ENCODE measurements at places on chromosomes 4 and X. TPM values are rescaled to one million over a fixed set of nuclear protein-coding genes. Genes with fewer than 3 reads are reported as not detected.

The BGN gene
- total RNA-seq: not detected

The ITM2A gene
- total RNA-seq: 60.5 TPM

The FRAS1 gene
- total RNA-seq: 0.04 TPM

The IL13RA1 gene
- 0.42 TPM for total RNA-seq

The SORBS2 gene
- not detected for total RNA-seq

The DCAF12L1 gene
- total RNA-seq: not detected

The NDUFC1 gene
- total RNA-seq: 61.3 TPM

The PCSK1N gene
- 1.4 TPM for total RNA-seq

The PIR gene
- total RNA-seq: 1.9 TPM

The F11 gene
- total RNA-seq: not detected

The LNX1 gene
- total RNA-seq: not detected

The VEGFC gene
- total RNA-seq: not detected

The MAGEC3 gene
- total RNA-seq: not detected

The RNF113A gene
- 28.4 TPM for total RNA-seq

The GPR173 gene
- total RNA-seq: 0.56 TPM

Measured in activated naive CD8-positive, alpha-beta T cell treated with anti-CD3 and anti-CD28 coated beads for 36 hours (primary cell).